ENCODE measurements at places on chromosomes 1 and 21. TPM values are rescaled to one million over a fixed set of nuclear protein-coding genes. Genes with fewer than 3 reads are reported as not detected.

Gene CTTNBP2NL
- total RNA-seq = 0.15 TPM

Gene DNAJC11
- total RNA-seq = 28.7 TPM

Gene ADAMTSL4
- total RNA-seq = 2.9 TPM

Gene CLCNKB
- not detected for total RNA-seq

Gene SERINC2
- total RNA-seq = 0.25 TPM

Gene CTH
- 7.6 TPM for total RNA-seq

Gene CLCA1
- not detected for total RNA-seq

Gene FAM151A
- total RNA-seq = not detected

Gene C1orf116
- total RNA-seq = 0.39 TPM

Gene AKIRIN1
- total RNA-seq = 80.7 TPM

Gene DISC1
- 5.9 TPM for total RNA-seq

Gene NGF
- total RNA-seq = not detected

Gene ZNF695
- not detected for total RNA-seq

Gene TNN
- total RNA-seq = not detected

Gene AADACL4
- total RNA-seq = not detected

Gene SPRR2B
- not detected for total RNA-seq

Gene PCP4
- not detected for total RNA-seq

Gene TEX38
- 0.26 TPM for total RNA-seq

Gene CACNA1E
- total RNA-seq = not detected

Gene CD53
- total RNA-seq = 584 TPM

Gene OR2T35
- not detected for total RNA-seq

Gene GPR3
- total RNA-seq = 0.60 TPM

Gene PRAMEF7
- not detected for total RNA-seq

Gene NUCKS1
- total RNA-seq = 113 TPM

Gene B3GALT5
- not detected for total RNA-seq

Gene AMIGO1
- 5.0 TPM for total RNA-seq

Gene F5
- total RNA-seq = 0.02 TPM

Gene KCNJ6
- total RNA-seq = not detected

Gene DYNLT5
- total RNA-seq = not detected

Gene PYHIN1
- 197 TPM for total RNA-seq

Gene GOLT1A
- not detected for total RNA-seq

Gene SLAMF6
- total RNA-seq = 68.1 TPM

Gene IL10RB
- total RNA-seq = 27.3 TPM

Gene ETV3L
- total RNA-seq = not detected

Gene LCE1E
- total RNA-seq = not detected

Gene SPRR2G
- total RNA-seq = not detected

Gene ACKR1
- not detected for total RNA-seq

Gene MYBPH
- total RNA-seq = not detected
